GM12892 (cell line): ENCODE measurements at places on chromosomes 5 and 9.

- no peak for DNase-seq
These were observed 341.5 kb upstream of the CCNH start for GRCh38 chr5:87754009-87754757.

DNA sequence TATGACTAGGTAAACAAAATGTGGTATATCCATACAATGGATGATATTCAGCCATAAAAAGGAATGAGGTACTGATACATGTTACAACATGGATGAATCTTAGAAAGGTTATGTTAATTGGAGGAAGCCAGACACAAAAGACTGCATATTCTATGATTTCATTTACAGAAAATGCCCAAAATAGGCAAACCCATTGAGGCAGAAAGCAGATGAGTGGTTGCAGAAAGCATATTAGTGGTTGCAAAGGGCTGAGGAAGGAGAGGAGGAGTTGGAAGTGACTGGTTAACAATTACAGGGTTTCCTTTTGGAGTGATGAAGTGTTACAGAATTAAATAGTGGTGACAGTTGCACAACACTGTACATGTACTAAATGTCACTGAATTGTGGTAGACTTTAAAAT is 17.7 kb downstream of the PLGRKT start:
- no peak for DNase-seq

- DNase-seq = no peak
These were observed 17.4 kb upstream of the LRRC19 start for GRCh38 chr9:27022920-27023319.

- DNase-seq = no peak
These were observed 82.1 kb downstream of the PHAX start for GRCh38 chr5:126682856-126683255.

DNA sequence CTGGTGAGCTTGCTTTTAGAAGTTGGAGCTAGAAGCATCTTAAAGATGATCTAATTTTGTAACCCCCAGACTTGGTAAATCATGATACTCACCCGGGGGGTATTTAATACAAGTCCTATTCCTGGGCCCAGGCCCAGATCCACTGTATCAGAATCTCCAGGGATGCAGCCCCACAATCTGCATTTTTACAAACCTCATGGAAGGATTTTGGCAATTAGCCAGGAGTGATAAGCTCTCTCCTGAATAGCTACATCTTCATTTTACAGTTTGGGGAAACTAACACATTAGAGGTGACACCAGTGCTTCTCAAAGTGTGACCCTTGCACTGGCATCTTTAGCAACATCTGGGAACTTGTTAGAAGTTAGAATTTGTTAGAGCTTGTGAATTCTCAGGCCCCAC is 31.2 kb upstream of the OTP start:
- no peak for DNase-seq

- no peak for DNase-seq
These were observed 22.8 kb upstream of the TNFAIP8 start for GRCh38 chr5:119332978-119333401.

DNA sequence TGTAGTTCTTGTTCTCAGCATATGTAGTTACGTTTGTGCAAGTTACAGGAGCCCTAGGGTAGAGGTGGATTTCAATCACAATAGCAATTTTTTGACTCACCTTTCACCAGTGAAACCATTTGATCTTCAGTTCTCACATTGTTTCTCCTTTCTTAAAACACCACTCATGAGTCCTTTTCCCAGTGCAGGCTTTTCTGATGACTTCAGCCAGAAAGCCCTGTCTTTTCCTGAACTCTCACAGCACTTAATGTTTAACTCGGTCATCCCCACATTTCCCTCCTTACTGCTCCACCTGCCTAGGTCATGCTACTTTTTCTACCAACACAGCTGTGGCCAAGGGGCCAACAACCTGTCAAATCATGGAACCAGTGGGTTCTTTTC is 37.9 kb downstream of the ARHGEF28 start:
- no peak for DNase-seq

DNA sequence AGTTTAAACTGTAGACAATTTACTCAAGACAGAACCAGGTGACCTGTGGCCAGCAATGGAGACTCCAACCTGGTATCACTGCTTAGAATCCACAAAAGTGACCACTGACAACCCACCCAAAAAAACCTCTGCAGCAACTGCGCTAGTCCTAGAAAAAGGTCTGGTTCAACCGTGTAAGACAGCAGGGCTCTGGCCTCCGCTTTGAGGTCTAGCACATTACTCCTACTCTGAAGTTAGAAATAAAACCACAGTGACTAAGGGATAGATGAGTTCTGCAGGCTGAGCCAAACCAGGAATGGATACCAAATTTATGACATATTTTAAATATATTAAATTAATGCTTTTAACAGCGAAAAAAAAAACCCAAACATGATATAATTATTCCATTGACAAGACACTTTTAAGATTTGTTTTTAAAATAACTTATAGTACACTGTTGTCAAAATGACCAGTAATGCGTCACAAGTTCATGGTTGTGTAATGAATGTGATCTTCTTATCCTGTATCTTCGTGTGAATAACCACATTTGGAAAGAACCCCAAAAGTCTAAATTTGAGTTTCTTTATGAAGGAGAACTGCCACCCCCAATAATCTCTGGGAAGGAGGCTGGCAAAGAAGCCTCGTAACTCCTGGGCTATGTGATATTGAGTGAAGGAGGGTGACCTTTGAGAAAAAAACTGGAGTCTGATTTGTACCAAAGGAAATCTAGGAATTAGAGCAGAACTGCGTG is 101.9 kb upstream of the SLC44A1 start:
- no peak for DNase-seq

DNA sequence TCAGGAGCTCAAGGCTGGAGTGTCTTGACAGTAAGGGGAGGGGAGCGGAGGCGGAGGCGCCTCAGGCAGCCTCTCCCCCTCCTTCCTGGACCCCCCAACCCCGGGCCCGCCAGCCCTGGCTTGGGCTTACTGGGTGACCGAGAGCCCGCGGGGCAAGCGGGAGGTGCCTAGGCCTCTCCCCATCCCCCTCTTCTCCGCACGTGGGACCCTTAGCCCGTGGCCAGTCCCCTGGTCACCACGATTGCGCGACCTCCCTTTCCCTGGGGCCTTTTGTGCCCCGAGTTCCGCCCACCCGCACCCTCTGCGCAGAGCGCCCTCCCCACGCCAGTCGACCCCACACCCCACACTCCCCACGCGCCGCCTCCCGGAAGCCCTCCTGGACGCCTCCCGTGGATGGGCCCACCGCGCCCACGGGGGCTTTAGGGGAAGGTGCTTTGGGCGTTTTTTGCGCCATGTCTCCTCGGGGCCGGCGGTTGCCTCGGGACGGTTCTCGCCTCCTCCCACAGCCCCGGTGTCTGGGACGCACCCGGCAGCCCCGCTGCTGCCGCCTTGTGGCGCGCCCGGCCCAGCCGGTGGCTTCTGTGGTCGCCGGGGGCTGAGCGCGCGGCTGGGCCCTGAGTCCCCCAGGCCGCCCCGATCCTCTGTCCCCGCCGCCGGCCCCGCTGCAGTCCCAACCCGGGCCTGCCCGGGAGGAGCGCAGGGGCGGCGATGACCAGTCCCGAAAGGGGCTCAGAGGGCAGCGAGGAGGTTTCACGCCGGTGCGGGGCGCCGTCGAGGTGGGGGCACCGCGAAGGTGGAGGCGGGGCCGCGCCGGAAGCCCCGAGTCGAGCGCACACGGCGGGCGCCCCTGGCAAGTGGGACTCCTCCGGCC is 3.2 kb downstream of the TOR4A start:
- no peak for DNase-seq

DNA sequence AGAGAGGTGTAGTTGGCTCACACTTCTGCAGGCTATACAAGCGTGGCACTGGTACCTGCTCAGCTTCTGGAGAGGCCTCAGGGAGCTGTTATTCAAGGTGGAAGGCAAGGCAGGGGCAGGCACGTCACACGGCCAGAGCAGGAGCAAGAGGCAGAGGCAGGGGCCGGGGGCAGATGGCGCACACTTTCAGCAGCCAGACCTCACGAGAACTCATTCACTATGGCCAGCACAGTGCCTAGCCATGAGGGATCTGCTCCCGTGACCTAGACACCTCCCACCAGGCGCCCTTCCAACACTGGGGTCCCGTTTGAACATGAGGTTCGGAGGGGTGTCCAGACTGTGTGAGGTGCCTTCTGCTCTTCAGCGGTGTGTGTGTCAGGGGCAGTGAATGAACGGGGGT is 71.0 kb upstream of the FCN1 start:
- no peak for DNase-seq

DNA sequence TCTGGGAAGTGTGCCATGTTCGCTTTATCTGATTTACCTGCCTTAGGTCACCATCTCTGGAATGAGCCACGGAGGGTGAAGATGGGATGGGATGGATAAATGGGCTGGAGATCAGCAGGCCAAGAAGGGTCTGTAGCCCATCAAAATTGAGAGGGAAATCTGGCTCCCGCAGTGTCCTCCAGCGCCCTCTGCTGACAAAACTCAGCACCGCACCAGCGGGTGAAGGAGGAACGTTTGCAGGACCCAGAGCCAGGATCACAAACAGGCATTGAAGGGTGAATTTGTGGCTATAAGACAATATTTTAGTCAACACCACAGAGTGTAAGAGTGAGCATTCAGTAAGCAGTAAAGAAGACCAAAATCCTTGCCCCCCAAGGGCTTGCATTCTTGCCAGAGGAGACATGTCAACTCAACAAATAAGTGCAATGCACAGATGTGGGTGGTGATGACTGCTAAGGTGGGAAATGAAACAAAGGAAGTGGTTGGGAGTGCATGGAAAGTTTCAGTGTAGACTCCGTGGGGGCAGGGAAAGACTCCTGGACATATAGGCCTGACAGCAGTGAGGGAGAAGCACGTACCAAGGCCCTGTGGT is 124.4 kb downstream of the TENT4A start:
- DNase-seq = no peak

GRCh38 chr5:9502050-9502834 is 43.6 kb downstream of the SEMA5A start:
- DNase-seq = no peak

DNA sequence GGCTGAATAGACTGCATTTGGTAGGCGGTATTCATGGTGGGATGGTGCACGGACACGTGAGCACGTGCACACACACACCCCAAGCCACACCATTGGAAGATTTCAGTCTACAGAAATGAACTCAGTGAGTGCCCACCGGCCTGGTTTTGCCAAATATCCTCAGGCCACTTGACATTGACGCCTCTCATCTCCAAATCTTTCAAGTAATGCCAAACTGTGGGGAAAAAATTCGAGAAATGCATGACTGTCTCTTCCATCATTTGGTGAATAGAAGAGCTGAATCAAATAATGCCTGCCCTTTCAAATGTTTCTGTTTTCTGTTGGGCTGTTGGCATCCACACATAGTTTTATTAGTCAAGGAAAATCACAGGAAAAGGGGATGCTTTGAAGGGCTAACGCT is 182.3 kb upstream of the EFNA5 start:
- DNase-seq = no peak

- no peak for DNase-seq
These were observed 173.7 kb downstream of the BRINP1 start for GRCh38 chr9:119195521-119195920.

DNA sequence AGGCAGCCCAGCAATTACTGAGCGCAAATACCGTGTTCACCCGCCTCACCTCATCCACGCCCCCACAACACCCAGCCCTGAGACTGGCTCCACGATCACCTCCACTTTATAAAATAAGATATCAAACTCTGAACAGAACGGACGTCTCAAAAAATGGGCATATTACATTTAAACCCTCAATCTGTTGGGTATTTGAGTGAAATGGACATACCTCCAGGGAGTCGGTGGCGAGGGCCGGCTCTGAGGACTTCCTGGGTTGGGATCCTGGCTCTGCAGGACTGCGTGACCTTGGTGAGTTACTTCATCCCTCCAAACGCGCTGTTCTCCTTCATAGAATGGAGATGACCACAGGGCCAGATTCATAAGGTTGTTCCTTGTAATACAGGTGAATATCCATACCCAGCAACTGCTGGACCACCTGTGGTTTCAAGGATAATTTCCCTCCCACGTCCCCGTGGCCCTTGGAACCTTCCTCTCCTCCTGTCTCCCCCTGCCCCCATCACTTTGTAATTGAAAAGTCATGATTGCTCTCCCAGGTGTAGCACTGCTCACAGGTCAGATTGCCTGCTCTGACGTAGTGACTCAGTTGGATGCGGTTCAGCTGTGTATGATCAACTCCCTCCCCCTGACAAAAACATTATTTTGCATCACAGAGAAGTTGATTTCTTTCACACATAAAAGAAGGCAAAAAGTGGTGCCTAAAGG is 135.6 kb downstream of the KCNIP1 start:
- no peak for DNase-seq

- DNase-seq = no peak
These were observed 64.7 kb upstream of the SPOCK1 start for GRCh38 chr5:137563646-137564397.

- DNase-seq = no peak
These were observed 155.5 kb upstream of the MOCS2 start for GRCh38 chr5:53265043-53265442.

DNA sequence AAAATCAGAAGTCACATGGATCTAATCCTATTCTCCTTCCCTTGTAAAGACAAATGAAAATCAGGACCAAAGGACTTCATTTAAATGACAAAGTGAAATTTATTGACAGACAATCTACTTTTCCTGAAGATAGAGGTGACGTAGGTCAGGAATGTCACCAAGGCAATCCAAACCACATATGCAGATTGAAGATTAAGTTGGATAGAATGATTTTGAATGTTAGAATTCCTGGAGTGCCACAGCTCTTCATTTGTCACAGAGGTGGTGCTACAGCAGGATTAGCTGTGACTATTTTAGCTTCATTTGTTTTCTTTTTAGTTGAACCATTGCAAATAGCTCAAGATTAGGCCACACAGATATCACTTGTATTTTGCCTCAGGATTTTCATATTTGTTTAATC is 736.0 kb upstream of the ARRDC3 start:
- no peak for DNase-seq

GRCh38 chr9:84991514-84991870 is 322.0 kb downstream of the NTRK2 start:
- DNase-seq = no peak

DNA sequence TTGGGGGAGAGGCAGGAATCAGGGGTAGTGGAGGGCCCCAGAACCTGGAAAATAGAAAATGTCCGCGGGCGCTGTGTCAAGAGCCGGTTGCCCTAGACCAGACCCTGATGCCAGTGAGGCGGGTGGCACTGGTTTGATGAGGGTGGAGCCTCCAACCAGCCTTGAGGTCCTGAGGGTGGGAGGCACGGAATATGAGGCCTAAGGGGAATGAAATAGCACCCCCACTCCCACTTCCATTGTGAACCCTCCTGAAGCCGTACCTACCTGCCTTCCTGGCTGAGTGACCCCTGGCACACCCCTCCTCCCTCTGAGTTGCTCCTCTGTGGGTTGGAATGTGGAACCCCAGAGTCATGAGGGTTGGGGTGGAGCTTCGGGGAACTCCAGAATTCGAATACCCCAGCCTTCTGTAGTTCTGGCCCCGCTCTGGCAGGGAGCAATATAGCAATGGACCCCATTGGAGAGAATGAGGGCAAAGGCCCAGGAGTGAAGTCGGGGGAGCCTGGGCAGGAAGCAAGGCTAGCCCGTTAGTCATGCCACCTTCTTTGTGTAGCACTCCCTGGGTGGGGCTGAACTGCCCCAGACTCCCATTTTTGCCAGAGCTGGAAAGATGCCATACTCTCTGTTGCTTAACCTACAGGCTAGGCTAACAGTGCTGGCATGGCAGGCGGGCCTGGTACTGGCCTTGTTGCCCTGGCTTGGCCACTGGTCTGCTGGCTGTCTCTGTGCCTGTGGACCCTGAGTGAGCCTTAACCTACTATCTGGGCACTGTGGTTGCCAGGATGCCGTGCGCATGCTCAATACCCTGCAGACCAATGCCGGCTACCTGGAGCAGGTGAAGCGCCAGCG is 1.0 kb downstream of the FPGS start:
- DNase-seq = no peak
